ENCODE measurements at places on chromosomes 13 and 19.
A peak's percentile ranks its signal among the peaks of the same experiment; 100 is the strongest.

GRCh38 chr19:6750062-6750461 lies 10.6 kb downstream of the TRIP10 start:
- no peak for DNase-seq

DNA sequence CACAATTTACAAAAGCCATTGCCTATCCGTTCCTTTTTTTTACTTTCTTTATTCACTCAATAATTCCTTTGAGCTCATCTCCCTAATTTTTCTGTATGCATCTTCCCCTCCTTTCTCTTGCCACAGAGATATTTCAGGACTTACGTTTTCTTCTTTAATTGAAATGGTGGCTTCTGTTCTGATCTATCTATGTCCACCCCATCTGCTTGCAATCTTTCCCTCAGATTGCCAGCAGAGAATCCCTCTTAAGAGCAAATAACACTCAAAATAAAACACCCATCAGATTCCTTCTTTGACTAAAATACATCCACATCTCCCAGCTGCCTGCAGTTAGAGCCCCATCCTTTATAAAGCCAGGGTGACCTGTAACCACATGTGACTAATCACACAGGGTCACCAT lies 478.6 kb downstream of the EFNB2 start:
- DNase-seq, result no peak

DNA sequence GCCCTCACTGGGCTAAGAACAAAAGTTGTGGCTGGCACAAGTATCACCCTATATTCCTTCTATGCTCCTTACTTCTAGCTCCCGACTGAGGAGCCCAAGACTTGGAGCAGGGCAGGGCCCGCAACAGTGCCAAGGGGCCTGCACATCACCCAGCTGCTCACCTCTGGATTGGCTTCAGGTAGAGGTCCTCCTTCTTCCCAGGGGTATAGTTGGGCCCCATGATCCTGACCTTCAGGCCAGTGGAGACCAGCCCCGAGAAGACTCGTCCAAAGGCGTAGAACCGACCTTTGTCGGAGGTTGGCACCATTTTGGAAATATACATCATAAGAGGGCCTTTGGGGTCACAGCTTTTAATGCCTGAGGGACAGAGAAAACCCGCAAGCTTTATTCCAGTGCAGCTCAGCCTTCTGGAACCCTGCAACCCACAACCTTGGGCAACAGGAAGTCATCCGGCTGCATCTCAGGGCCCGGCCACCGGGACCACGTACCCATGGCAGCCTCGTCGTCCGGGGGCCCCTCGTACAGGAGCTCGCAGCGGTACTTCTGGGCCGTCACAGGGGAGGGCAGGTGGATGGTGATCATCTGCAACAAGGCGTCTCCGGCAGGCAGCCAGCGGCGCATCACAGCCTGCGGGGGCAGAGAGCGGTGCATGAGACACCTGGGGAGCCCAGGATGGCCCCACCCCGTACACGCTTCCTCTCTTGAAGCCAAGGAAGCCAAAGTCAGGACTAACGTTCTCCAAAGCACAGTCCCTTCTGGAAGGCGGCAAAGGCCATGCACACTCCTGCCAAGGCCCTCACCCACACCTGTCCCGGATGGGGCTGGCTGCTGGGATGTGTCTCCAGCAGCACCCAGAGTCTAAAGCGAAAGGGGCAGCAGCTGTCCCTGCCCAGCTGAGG lies 4.7 kb downstream of the EEF2 start:
- no peak for DNase-seq

GRCh38 chr13:92225861-92226260 lies 827.4 kb downstream of the GPC5 start:
- no peak for DNase-seq

GRCh38 chr13:22271903-22272302 lies 601.0 kb downstream of the FGF9 start:
- no peak for DNase-seq

- no peak for DNase-seq
These were observed 40.5 kb downstream of the DZIP1 start for GRCh38 chr13:95603887-95604555.

DNA sequence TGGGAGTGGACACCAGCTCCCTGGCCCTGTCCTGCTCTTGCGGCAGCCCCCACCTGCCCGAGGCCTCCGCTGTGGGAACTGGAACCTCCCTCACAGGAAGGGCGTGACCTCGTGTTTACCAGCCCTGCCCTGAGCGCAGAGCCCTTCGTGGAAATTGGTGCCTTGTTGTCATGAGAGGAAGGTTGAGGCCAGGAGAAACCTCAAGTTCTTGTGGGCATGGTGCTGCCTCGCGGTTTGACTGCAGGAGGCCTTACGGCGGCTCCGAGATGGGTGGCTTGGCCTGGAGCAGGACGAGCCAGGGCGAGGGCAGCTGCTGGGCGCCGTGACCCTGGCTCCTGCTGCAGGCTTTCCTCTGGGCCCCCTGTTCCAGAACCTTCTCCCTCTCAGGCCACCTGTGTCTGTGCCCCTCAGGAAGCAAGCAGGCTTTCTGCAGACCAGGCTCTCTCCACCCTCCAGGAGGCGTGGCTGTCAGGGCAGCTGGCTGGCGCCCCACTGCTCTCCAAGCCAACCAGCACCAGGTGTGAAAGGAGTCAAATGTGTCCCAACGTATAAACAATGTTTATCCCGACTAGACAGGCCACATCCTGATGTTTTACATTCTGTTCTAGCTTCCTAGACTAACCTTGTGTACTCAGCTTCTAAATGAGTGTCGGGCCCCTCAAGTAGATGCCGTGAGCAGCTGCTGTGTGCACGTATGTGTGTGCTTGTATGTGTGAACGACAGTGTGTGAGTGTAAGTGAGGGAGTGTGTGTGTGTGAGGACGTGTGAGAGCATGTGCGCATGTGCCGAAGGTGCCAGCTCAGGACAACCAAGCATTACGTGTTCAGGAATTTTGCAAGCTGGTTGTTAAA lies 10.4 kb upstream of the RASA3 start:
- DNase-seq, result peak; percentile 92

DNA sequence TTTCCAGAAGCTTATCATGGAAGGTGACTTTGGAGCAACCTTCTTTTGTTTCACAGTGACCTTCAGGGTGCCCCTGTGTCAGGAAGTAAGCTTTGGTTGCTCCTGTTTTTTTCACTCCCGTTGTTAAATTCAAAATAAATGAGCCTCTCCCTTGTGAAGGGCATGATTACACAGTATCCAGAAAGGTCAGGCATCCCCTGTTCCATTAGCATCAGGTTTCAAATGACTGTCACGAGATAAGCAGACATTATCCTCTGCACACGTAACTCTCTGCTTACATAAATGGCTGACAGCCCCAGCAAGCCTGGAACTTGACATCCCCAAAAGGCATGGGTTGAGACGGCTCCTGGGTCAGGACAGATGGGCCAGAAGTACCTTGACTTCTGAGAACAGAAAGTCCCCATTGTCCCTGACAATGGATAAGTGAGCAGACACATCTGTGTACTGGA lies 52.0 kb downstream of the RAB20 start:
- DNase-seq, result no peak

- no peak for DNase-seq
These were observed 16.0 kb upstream of the ZDHHC20 start for GRCh38 chr13:21475115-21475514.

- DNase-seq, result no peak
These were observed 51.4 kb upstream of the PSG8 start for GRCh38 chr19:42816894-42817293.

GRCh38 chr13:49454388-49455006 lies 10.4 kb downstream of the SETDB2 start:
- peak; percentile 16 for DNase-seq

- DNase-seq, result no peak
These were observed 6.0 kb downstream of the SPATA13 start for GRCh38 chr13:24166561-24166960.

DNA sequence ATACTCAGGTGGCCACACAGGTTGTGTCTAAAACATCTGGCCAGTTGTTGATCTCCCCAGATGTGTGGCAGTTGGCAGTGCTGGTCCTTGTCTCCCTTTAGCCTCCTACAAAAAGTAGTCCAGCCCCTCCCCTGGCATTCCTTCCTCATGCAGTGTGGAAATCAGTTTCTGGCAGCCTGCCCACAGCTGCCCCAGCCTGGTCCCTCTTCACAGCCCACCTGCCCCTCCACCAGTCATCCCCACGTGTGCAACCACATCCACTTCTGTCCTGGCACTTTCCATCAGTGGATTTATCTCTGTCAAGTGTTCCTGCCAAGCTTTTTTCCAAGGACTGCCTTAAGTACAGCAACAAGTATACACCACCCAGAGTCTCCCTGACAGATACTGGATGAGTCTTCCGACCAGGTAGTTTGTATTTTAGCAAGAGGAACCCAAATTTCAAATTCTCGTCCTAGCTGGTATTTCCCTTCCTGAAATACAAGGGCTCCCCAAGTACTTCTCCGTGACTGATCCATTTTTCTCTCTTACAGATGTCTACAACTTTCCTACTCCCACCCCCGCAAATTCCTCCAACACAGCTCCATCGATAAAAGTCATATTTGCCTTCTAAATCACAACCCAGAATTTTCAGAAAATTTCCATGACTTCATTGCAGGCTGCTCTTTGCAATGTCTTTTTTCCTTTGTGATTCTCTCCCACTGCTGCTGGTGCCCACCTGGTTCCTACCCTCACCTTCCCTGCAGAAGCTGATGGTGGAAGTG lies 313.5 kb downstream of the FOXO1 start:
- no peak for DNase-seq

DNA sequence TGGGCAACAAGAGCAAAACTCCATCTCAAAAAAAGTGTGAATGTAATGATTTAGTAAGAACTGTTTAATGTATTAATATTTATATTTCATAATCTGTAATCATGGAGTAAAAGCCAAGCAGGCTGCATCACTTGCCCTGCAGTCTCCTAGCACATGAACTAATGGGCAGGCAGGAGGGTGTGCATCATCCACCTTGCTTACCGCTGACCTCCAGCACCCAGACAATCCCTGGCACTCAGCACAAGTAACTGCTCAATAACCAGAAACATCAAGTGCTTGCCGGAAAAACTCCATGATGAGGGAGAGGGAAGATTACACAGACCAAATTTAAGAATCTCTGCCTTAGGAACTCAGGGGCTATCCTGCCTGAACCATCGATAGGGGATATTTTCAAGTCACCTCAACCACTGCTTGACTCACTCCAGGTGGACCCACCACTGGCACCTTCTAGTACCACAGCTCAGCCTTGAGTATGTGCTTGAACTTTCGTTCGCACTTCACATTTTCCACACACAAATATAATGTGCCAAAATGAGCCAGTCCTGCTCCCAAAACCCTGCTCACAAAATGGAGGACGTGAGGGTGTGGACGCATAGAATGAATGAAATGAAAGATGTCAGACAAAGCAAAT lies 18.6 kb downstream of the BRD4 start:
- no peak for DNase-seq

DNA sequence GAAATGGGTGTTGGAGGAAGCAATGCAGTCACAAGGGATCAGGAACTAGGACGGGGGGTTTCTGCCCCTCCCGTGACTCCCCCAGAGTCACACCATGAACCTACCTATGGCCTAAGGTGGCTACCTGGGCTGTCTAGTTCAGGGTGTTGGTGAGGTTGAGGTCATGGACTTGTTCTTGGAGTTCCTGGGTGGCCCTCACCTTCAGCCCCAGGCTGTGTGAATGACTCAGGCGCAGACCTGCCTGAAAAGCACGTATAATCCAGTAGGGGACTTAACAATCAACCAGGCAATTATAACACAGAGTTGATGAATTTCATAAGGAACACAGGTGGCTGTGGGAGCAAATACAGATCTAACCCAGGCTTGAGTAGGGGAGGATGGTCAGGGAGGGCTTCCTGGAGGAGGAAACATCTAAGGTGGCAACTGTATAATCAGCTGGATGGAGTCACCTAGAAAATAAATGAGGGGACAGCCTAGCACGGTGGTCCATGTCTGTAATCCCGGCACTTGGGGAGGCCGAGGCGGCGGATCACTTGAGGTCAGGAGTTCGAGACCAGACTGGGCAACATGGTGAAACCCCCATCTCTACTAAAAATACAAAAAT lies 25.6 kb upstream of the ADGRE1 start:
- DNase-seq, result peak; percentile 6

DNA sequence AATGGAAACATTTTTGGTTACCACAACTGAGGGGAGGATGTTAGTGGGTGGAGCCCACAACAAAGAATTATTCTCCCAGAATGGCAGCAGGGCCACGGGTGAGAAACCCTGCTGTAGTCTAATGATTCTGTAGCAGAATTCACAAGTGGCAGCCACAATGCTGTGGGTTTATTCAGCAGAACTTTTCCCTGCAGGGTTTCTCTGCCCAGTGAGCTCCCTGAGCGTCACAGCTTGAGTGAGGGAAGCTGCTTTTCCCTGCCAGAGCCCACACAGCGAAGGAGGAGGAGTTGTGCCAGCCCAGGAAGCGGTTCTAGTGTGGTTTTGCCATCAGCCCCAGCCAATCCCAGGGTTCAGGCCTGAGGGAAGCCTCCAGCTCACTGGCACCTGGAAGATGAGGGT lies 4.4 kb downstream of the ATP12A start:
- DNase-seq, result peak; percentile 10

DNA sequence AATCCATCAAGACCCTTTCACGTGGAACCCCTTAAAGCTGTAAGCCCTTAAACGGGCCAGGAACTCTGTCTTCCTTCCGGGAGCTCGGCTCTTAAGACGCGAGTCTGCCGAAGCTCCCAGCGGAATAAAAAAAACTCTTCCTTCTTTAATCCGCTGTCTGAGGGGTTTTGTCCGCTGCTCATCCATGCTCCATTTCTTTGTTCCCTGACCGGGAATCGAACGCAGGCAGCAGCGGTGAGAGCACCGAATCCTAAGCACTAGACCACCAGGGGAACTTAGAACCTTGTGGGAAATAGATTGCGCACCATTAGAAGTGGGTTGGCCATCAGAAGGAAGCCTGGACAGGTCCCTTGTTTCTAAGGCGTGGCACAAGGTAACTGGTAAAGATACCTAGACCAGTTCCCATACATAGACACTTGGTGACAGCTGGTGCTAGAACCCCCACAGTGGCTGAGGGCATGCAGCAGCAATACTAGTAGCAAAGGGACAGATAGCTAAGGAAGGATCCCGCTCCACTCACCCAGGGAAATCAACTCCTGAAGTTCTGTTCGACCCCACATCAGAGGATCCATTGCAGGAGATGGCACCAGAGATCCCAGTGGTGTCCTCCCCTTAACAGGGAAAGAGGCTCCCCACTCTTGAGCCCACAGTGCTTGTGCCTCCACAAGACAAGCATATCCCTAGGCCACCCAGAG lies 1.5 kb upstream of the RGCC start:
- DNase-seq, result no peak

DNA sequence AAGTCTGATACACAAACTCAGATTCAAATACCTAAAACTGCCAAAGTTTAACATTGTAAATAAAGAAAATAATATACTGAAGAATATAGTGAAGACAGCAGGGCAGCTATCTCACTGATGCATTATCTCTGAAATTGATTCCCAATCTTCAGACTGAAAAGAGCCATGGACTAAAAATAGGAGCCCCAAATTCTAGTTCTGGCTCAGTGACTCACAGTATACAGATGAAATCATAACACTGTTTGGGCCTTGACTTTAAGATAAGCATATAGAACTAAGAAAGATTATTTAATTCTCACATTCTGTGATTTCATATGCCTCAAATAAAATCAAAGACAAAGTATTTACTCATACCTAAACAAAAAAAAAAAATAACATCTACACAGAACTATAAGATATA lies 53.9 kb downstream of the RBM26 start:
- no peak for DNase-seq

- DNase-seq, result no peak
These were observed 50.6 kb downstream of the HSPH1 start for GRCh38 chr13:31111136-31111535.

- no peak for DNase-seq
These were observed 79.2 kb downstream of the IRS2 start for GRCh38 chr13:109707044-109707741.

GRCh38 chr13:25217023-25217885 lies 45.2 kb upstream of the AMER2 start:
- DNase-seq, result no peak
